Neural progenitor cell (in vitro differentiated cells): ENCODE measurements at places on chromosomes 2 and 18. TPM values are rescaled to one million over a fixed set of nuclear protein-coding genes. Genes with fewer than 3 reads are reported as not detected.

LRRC30 gene
- not detected in 2 replicates for total RNA-seq

- DNase-seq: peak; percentile 93
Observed at GRCh38 chr2:44974064-44974715, 32.7 kb downstream of the SIX3 start.

GRCh38 chr2:54077088-54077900 lies 38.1 kb upstream of the ACYP2 start:
- DNase-seq: no peak

- peak; percentile 69 for DNase-seq
Observed at GRCh38 chr2:96264656-96265348, 995 bp downstream of the TMEM127 start.

- DNase-seq: no peak
Observed at GRCh38 chr2:109630441-109631430, 16.6 kb downstream of the SOWAHC start.

CRYGD gene
- total RNA-seq: not detected in 2 replicates

NAT8 gene
- total RNA-seq: not detected in 2 replicates

DNA sequence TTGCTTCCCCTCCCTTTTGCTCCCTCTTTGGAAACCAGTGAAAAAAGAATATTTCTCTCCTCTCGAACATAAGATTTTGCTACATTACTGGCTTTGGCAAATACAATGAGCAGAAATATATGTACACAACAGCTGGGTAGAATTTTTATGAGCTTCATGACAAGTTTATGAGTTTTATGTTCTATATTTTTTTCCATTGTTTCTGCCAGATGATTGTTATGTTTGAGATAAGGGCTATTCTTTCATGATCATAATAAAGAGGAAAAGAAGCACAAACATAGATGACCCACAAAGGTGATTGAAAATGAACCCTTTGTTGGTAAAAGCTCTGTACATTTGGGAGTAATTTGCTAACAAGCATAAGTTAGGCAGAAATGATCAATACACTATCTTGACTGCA lies 14.8 kb upstream of the TFPI start:
- DNase-seq: no peak

DNA sequence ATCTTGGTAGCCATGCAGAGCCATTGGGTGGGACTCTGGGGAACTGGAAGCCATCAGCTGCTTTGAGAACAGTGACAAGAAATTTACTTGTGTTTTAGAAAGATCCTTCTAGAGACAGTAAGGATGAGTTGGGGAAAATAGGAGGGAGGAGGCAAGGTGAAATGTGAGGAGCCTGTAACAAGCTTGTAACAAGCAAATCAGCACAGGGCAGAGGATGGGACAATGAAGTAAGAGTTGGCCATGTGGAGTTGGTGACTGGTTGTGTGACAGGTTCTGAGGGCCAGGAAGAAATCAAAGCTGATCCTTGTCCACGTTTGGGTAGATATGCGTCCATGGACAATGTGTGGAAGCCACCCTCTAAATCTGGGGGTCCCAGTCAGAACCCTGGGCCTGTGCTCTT lies 84.4 kb downstream of the MYO3B start:
- no peak for DNase-seq

GRCh38 chr18:44883671-44884070 lies 203.0 kb downstream of the SETBP1 start:
- no peak for DNase-seq

SCYGR4 gene
- total RNA-seq: not detected in 2 replicates

- DNase-seq: peak; percentile 18
Observed at GRCh38 chr18:44715842-44716241, 35.2 kb downstream of the SETBP1 start.

GRCh38 chr2:70181363-70181956 lies 9.4 kb downstream of the C2orf42 start:
- DNase-seq: no peak

ANO7 gene
- total RNA-seq: 1.8 TPM in 1 of 2 replicates, not detected in the other

DNA sequence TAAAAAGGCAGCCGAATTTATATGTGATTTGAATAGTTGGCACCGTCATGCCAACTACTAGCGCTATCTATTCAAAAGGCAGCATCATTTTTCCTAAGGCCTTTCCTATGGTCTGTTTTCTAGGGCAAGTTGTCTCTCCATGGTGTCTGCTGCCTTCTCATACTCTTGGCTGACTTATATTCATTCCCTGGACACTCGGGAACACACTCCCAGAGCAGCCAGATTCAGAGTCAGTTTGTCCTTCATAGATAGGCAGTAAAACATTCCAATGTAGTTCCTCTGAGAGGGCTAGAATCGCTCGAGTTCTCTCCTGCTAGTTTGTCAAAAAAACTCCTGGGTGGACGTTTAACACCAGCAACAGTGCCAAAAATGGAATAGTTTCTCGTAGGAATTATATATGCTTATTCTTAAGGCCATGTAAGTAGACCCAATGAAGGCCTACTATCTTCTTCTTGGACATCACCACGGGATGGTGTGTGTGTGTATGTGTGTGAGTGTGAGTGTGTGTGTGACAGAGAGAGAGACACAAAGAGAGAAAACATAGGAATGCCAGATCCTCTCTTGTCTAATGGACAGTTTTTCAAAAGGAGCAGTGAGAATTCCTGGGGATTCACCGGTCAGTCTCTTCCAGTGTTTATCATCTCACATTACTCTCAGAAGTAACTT lies 129.3 kb upstream of the CTAGE1 start:
- no peak for DNase-seq

- no peak for DNase-seq
Observed at GRCh38 chr2:33146102-33146501, 199.3 kb downstream of the LTBP1 start.

DNA sequence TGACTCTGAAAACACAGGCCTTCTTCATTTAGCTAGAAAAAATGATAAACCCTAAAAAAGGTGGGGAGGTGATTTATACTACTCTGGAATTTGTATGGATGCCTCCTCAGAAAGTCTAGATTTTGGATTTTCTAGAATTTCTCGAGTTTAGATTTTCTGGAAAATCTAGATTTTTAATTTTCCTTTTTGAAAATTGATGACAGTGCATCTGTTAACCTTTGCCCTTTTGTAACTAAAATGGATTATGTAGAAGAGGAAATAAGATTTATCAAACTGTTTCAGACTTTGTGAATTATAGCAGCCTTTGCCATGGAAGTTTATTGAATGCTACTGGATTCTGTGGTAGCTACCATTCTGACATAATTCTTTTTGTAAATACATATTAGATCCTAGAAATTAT lies 75.6 kb upstream of the RBM44 start:
- no peak for DNase-seq

DNA sequence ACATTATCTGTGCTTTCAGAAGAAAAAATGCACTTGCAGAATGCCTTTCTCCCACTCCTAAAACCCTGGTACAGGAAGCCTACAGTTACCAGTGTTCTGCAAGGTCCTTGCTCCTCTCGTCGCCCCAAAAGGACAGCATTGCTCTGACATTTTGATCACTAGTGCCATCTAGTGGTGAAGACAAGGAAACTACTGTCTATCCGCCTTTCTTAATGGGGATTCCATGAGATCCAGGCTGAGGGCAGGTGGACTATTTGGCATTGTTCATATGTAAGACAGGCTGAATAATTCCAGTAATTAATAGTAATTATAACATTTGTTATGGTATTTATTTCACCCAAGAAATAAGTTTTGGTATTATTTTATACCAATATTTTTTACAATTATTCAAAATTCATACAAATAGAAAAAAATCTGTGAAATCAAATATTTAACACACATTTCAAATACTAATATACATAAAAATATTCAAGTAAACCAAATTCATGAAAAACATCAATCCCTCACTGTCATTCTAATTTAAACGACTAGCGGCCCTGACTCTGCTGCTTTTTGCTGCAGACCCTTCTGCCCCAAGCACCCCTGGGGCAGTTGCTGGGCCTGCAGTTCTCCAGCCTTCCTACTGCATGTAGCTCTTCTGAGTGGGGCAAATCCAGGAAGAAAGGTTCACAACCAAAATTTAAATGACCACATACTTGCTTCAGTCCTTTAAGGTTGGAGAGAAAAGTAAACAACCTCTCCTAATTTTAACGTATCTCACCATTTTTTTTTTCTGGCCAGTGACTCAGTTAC lies 19.0 kb downstream of the TPGS2 start:
- DNase-seq: peak; percentile 84

GNAL gene
- 10.8 and 26.8 TPM in 2 replicates for total RNA-seq

PTPRN gene
- total RNA-seq: 0.60 and 4.2 TPM in 2 replicates

- DNase-seq: peak; percentile 69
Observed at GRCh38 chr2:27071990-27072830, 756 bp upstream of the OST4 start.

DNA sequence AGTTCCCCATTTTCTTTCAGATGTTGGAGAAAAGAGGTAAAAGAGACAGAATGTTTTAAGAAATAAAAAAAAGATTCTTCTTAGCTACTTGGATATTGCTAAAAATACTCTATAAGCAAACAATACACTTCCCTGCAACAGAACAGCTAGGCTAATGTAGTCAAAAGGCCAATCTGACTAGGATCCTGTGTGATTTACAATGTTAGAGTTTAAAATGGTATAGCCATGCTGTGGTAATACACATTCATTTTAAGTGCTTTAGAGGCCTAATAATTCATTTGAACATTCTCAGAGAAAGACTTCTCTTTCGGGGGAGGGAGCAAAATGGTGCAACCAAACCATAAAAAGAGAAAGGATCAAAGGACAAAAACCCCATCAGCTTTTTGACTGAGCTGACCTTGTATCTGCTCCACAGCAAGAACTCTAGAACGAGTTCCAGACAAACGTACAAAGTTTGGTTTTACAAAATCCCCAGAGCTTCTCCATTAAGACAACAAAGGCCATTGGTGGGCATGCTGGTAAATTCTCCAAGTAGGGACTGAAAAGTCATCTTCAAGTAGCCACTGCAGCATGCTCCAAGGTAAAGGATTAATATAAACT lies 200.2 kb downstream of the STK39 start:
- no peak for DNase-seq

DNA sequence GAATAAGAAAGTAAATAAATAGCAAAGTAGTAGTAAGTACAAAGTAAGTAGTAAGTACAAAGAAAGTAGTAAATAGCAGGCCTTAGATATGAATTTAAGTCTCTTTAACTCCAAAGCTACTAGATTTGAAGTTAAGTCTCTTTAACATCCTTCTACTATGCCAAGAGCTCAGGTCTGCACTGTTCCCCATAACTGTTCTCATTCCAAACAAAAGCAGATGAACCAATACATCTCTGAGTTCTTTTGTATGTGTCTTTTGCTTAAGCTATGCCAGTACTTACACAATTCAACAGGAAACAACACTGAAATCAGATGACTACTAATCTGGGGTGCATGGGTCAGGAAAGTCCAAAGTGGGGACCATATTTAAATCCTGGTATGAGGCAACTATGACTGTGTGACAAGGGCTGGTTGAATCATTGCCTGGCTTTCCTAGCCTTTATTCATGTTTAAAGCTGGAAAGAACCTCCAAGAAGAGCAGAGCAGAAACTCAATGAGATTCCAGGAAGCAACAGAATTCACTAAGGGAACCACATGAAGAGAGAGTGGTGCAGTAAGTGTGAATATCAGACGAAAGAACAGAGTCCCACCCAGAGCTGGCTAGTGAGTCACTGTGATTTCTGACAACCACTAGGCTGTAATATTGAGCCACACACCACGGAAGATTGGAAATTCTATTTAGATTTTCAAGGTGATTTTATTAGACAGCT lies 51.0 kb upstream of the CYP26B1 start:
- DNase-seq: no peak

GRCh38 chr2:74849228-74849892 lies 15.4 kb downstream of the HK2 start:
- DNase-seq: peak; percentile 30

DNA sequence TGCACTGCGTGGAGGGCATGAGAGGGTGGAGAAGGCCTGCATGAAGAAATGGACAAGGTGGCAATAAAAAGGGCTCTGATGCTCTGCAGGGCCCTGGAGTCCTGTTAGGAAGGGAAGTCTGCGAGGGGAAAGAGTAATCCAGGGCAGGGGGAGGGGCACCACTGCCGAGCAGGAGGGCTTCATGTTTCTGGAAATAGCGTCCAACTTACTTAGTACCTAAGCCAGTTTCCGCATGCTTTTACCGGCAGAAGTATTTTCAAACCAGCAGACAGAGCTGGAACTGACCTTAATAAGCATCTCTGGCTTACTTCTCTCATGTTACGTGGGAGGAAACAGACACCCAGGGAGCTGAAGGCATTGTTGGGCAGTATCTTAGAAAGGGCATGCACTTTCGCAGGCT lies 156.7 kb downstream of the GALNT14 start:
- DNase-seq: peak; percentile 26

SF3B6 gene
- total RNA-seq: 186 and 329 TPM in 2 replicates

DNA sequence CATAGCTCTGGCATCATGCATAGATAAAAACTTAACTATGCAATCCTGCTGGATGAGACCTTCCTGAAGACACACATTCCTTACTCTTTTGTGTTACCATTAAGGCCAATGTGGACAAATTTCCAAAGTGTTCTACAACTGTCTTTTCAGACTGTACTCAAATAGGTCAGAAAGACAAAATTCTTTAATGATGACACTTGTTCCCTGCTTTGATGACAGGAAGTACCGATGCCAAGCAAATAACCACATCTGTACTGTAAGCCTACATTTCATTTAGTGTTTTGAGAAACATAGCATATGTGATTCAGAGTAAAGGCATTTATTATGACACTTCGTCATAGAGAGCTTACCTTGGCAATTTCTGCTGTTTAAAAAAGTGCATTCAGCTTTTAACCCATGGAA lies 55.0 kb downstream of the PMAIP1 start:
- DNase-seq: no peak

DNA sequence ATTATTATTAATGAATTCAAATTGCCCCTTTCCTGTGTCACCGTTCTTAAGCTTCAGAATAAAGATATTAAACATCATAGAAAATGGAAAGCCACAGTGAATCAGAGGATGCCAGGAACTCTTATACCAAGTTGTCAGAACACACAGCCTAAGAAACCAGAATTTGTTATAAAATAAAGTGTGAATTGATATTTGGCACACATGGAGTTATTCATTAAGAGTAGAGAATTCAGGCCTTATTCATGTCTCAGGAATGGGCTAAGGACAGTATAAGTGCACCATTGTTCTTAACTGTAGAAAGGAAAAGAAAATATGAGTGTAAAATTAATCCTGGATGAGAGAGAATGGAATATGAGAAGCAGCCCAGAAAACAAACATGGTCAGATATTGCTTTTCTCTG lies 86.7 kb upstream of the ATP8B1 start:
- no peak for DNase-seq

GRCh38 chr2:445896-446295 lies 158.0 kb upstream of the ALKAL2 start:
- no peak for DNase-seq

- no peak for DNase-seq
Observed at GRCh38 chr2:47728551-47728950, 54.4 kb upstream of the MSH6 start.

DNA sequence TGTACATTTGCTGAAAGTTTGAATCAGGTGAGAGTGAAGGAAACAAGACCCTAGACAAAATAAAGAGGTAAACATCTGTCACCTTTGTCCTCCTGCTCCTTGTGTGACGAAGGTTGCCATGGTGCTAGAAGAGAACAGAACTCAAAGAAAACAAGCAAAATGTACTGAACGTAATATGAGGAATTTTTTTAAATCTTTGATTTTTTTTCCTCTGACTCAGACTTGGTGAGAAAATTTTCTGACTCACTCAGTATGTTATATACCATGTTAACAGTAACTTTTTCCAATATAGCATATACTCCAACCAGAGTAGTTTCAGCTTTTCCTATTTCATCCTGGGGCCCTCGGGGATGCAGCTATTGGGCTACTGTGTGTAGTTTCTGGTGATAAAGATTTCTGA lies 2114.6 kb upstream of the PIK3C3 start:
- no peak for DNase-seq

- no peak for DNase-seq
Observed at GRCh38 chr18:57980573-57981307, 63.3 kb upstream of the NEDD4L start.

CPS1 gene
- total RNA-seq: 73.2 and 86.8 TPM in 2 replicates

- no peak for DNase-seq
Observed at GRCh38 chr2:45901468-45902032, 250.1 kb downstream of the PRKCE start.
